Fibroblast of villous mesenchyme (primary cell): ENCODE measurements at places on chromosomes 1 and 21.

GRCh38 chr1:180777072-180777689, 135.5 kb upstream of the KIAA1614 start:
- DNase-seq = no peak

- no peak for DNase-seq
Measured at GRCh38 chr21:33751120-33751519, 108.8 kb downstream of the ITSN1 start.

DNA sequence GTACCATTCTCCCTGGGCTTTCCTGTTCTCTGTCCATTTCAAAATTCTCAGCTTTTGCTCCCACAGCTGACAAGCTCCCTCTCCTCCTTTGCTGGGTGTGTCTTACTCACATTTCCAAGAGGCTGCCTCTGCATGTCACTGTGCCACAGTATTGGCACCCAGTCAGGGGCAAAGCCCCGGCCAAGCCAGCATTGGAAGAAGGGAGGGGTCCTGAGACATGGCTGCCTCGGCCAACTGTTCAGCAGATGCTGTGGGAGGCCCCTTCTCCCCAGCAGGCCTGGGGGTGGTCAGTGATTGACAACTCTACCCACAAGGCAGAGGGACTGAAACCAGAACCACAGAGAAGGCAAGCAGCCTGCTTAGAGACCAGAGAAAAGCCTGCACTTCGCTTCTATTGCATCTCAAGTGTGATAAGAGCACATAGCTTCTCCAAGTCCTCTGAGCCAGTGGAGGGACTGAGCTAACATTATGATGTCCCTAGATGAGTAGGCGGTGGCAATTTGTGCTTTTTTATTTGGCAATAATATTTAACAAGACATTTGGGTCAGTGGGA, 294.1 kb downstream of the SIPA1L2 start:
- DNase-seq = no peak

GRCh38 chr1:5298376-5298775, 644.0 kb downstream of the AJAP1 start:
- no peak for DNase-seq

GRCh38 chr1:185342672-185343259, 25.7 kb upstream of the IVNS1ABP start:
- DNase-seq = no peak

DNA sequence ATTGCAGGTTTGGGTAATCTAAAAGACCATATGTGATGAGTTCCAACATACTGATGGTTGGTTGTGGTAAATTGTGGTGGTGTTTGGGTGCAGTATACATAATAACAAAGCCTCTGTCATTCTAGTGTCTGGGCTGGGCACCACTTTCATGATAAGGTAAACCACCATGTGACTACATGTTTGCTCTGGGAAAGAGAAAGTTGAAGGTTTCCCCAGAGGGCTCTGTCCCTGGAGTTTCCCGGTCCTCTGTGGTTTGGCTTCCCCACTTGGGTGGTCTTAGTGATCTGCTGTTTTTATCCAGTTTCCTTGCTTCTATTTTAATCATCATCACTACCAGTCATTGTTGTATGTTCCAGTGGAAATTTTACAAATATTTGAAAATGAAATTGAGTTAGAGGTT, 55.9 kb upstream of the TSPAN2 start:
- no peak for DNase-seq

- DNase-seq = no peak
Measured at GRCh38 chr1:47564570-47564969, 126.7 kb downstream of the FOXD2 start.

DNA sequence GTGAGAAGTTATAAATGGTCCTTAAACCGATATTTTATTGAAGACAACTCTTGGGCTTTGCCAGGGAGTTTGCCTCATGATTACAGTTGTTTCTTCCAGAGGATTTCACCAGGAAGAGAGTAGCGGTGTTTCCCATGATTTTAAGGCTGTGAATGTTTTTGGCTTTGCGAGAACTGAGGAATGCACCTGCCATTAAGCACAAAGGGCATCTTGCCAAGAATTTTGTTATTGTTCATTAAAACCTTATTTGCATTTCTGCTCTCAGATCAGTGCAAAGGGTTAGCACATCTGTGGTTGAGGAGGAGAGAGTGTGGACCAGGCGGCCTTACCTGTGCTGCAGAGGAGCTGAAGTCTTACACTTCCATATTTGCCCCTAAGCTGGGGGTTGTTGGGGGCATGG, 13.8 kb downstream of the CNIH3 start:
- no peak for DNase-seq

DNA sequence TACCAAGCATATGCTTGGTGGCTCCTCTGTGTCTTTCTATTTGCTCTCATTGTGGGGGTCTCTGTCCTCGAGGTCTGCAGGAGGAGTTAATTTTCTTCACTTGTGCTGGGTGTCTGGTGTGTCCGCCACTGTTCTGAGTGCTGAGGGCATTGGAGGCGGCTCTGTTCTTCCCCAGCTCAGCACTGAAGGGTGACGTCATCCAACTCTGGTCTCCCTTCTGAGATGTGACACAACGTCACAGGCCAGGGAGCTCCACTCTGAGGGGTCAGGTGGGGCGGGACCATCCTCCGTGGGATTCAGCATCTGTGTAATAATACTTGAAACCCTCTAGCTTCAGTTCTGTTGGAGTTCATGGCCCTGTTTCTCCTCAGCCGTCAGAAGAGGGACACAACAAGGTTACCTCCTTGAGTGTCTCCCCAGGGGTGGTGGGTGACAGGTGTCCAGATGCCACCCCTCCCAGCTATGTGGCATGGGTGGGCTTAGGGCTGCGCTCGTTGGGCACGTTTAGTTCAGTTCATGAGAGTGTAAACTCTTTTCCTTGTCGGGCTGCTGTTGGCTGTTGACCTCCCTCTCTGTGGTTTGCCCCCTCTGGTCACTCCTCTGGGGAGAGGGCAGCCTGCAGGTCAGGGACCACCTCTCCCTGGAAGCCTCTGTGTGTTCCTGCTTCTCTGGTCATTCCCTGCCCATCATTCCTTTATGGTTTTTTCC, 3.1 kb downstream of the IBA57 start:
- DNase-seq = no peak

DNA sequence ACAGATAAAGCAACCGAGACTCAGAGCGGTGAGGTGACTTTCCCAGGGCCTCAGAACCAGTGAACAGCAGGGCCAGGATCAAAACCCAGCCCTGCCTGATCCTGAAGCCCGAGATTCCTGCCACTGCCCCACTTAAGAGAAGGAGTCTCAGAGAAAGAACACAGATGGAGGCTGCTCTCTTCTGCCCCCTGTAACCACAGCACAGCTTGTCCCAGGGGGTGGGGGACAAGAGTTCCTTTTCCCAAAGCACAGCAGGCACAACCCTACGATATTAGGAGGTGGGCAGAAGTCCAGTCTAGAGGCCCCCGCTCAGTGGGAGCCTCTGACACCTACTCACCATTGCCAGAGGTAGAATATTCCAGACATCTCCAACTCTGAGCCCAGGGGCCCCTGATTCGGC, 24.0 kb upstream of the VWA5B1 start:
- no peak for DNase-seq

DNA sequence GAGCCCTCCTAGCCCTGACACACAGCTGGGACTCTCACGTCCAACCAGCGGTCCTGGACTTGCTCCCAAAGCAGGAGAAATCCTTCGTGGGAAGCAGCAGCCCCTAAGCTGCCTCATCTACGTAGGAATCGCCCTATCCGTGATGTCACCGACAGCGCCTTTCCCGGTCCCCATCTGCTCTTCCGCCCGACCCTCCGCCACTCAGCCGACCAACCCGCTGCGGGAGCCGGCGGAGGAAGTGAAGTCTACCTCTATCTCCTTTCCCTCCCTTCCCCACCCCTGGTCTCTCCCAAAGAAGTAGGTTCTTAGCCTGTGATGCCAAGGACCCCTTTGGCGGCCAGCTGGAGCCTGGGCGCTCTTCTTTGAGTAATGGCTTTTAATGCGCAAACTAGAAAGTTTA, 272.1 kb downstream of the FAM72C start:
- DNase-seq = no peak

DNA sequence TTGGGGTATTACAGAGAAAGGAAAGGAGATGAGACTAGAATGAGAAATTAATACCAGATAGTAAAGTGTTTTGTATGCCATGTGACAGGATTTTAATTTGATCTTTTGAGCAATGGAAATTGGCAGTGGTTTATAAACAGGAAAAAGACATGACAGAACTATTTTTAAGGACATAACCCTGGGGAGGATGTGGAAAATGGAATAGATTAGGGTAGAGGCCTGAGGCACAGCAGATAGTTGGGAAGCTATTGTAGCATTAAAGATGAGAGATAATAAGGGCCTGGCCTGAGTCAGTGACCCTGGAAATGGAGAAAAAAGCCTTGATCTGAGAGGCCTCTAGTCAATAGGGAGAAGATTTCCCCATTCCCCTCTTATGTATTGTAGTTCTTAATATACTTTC, 22.1 kb upstream of the KCNA3 start:
- DNase-seq = no peak

DNA sequence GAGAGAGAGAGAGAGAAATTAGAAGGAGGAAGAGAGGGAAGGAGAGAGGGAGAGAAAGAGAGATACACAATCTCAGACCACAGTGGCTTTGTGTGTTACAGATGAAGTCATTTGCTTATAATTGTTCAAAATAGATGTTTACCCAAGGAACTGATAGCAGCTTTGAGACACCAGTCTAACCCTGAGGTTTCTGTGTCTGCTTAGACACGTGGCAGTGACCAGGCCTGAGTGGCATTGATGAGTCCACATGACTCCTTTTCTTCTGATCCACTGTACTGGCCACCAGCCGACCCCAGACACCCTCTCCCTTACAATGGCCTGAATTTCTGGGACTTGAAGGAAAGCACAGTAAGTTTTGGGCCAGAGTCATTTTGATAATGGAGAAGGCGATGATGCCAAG, 104.9 kb downstream of the DUSP10 start:
- DNase-seq = no peak

DNA sequence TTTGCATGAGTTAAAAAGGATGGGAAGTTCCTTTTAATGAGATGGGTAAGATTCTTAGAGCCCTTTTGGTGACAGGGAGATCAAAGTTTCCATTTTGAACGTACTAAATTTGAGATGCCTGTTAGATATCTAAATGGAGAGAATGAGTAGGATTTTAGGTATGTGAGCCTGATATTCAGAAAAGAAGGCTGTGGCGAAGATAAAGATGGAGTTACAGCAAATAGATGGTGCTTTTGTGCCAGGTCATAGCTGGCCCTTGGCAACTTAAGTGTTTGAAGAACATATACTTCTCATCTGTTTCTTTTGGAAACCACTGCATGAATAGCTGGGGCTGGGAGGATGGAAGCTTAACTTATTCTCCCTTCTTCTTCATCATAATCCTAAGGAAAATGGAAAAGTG, 282.5 kb downstream of the PTBP2 start:
- DNase-seq = no peak

DNA sequence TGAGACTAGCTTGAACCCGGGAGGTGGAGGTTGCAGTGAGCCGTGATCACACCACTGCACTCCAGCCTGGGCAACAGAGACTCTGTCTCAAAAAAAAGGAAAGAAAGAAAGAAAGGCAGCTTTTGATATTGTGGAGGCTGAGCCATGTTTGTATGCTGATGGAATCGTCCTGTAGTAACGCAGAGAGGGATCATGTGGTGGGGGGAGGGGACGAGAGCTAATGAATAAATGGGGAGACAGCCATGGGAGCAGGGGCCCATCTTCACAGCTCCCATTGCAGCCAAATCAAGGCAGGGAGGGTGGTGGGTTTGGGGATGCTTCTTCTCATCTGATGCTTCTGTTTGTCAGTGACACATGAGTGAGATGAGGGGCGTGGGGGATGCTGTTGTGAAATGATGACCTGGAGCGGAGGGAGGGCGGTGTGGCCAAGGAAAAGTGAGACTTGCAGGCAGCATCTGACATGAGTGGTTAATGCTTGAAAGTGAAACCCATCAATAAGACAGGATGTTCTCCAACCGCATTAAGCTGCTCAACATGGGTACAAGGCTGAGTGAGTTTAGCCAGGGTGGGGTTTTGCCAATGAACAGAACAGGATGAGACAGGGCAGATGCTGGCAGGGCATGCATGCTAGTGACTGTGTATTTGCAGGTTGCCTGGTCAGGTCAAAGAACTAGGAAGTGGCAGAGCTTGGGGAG, 16.7 kb downstream of the SPATA21 start:
- no peak for DNase-seq

- no peak for DNase-seq
Measured at GRCh38 chr1:8362701-8363101, 44.8 kb downstream of the SLC45A1 start.

DNA sequence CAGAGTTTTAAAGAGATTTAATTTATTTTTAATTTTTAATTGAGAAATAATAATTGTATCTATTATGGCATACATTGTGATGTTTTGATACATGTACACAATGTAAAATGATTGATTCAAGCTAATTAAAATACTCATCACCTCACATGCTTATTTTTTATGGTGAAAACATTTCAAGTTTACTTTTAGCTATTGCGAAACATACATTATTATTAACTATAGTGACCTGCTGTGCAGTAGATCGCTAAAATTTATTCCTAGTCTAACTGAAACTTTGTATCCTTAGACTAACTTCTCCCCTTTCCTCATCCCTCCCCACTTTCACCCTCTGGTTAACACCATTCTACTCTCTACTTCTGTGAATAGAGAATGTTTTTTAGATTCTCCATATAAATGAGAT, 191.6 kb downstream of the DNAH14 start:
- no peak for DNase-seq

DNA sequence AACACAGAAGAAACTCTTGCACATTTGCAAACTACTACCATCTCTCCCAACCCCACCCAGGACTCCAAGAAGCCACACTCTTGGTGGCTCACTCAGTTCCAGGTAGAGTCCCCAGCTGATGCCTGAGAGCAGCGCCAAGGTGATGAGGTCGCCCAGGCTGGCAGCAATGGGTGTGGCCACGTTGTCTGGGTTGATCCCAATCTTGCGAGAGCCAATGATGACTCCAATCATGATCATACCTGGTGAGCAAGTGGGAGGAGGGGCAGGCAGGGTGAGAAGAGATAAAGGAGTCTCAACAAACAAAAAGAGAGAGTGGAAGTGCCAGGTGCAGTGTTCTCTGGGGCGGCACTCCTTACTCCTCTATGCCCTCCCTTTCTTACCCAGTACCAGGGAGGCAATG, 14.4 kb downstream of the SLC41A1 start:
- DNase-seq = no peak

DNA sequence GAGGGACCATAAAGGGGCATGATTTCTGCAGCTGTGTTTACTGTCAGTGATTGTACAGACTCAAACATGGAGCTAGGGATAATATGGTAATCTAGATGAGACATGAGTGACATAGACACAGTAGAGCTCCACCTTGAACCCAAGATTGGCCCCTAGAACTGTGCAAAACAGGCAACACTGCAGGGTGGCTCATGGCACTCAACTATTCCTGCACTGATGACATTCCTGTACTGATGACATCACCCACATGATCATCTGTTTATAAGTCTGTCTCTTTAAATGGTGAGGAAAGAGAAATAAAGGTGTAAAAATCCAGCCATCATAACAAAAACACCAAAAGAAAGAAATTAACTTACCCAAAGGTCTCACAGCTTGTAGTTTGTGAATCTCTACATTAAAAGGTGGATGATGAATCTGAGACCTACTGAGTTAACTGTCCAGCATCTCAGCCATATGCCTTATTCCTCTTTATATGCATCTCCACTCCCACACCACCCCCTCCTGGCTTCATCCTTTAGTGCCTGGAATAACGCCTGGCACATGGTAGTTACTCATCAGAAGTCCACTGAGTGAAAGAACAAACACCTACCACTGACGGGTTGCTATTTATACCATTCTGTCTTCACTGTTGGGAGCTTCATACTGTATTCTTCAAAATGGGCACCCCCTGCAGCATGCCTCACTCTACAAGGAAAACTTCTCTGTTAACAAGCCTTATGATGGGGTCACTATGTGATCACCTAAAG, at the start of gene LRRC53:
Gene LRRC53 (minus strand): TSS at position 442 of the 746 bp plus-strand sequence. CDS start 29,262 bp downstream, outside the sequence.
- no peak for DNase-seq

GRCh38 chr1:1222575-1223225, 8.7 kb upstream of the TNFRSF4 start:
- no peak for DNase-seq

- no peak for DNase-seq
Measured at GRCh38 chr1:12450756-12451559, 167.1 kb downstream of the DHRS3 start.
